ENCODE measurements at places on chromosomes 6 and 20.

DNA sequence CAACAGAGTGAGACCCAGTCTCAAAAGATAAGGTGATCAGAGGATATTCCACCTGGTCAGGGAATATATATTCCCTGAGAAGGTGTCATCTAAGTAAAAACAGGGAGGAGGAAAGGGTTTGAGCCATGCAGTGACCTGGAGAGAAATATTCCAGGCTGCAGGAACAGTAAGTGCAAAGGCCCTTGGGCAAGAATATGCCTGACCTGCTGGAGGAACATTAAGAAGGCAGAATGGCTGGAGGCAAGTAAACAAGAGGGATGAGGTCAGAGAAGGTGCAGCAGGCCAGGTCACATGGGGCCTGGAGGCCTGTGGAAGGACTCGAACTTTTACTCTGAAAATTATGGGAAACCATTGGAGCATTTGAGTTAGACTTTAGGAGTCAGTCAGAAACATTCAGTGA is 6.7 kb downstream of the DEF6 start:
- no peak for DNase-seq

DNA sequence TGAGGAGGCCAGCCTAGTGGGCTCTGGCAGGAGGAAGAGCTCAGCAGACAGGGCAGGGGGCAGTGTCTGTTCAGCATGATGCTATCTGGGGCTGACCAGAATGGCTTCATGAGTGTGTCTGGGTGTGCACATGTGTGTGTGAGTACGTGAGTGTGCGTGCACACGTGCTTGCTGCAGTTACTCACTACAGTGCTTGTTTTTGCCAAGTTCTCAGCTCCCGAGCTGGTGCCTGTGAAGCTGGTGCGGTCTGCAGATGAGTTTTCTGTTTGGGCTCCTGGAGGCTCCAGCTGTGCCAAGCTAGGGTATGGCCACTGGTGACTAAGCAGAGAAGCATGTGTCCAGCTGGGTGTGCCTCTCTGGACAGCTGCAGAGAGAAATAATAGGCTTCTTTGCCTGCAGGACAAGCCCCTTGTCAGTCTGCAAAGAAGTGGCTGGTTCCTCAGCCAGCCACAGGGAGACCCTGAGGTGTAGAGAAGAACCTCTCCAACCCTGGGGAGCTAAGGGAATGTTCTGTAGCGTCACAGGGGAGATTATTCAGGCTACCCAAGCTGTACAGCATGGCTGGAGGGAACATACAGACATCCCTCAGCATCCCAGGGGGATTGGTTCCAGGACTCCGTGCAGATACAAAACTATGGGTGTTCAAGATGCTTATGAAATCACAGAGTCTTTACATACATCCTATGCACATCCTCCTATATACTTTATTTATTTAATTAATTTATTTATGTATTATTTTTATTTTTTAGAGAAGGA is 40.2 kb upstream of the FAM50B start:
- DNase-seq: no peak

DNA sequence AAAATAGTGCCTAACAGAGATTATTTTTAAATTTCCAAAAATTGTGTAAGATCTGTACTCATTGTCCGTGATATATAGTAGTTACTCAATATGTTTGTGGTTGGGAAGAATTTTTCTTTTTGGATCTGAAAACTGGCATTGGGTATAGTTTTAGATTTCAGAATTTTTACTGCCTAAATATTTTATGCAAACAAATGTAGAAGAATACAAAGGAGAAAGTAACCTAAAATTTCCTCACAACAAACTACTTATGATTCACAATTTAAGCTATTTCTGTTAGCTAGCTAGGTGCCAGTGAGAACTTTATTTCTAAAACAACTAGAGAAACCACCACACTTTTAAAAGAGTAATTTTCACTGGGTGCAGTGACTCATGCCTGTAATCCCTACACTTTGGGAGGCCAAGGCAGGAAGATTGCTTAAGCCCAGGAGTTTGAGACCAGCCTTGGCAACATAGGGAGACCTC is 38.8 kb downstream of the SESN1 start:
- DNase-seq: no peak

- DNase-seq: no peak
Measured at GRCh38 chr6:106743612-106744011, 114.2 kb downstream of the QRSL1 start.

GRCh38 chr6:112365952-112366351 is 18.8 kb downstream of the RFPL4B start:
- DNase-seq: no peak

- DNase-seq: no peak
Measured at GRCh38 chr6:78844899-78845298, 22.5 kb upstream of the IRAK1BP1 start.

DNA sequence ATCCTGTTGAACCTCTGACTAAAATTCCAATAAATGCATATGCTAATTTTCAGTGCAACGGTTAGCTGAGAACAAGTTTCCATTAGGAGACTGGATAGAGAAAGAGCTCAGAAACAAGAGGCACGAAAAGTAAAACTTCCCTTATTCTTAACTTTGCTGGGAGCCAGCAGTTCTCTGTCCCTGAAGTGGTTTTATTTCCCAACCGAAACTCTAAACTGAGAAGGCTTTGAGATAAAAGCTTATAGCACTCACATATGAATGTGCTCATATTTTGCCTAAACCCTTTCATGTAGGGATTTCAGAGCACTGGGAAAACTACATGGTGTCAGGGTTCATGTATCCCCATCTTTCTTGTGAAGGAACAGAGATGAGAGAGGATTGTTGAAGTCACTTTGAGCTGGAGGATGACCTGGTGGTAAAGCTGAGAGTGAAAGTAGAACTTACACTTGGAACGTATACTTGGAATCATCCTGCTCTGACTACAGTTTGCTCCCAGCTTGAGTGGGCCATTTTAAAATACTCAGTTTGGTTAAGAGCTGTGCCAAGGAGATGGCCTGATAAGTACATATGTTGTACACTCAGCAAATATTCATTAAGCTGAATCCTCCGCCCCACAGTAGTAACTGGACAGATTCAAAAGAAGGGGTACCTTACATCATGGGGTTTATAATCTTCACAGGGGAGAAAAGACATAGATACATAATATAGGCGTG is 324.2 kb upstream of the CNR1 start:
- no peak for DNase-seq

GRCh38 chr6:10809098-10809497 is 29.2 kb downstream of the MAK start:
- no peak for DNase-seq

GRCh38 chr6:11113038-11113437 is 1.5 kb upstream of the ERVFRD-1 start:
- DNase-seq: no peak

GRCh38 chr6:119187596-119187995 is 109.1 kb upstream of the FAM184A start:
- no peak for DNase-seq

DNA sequence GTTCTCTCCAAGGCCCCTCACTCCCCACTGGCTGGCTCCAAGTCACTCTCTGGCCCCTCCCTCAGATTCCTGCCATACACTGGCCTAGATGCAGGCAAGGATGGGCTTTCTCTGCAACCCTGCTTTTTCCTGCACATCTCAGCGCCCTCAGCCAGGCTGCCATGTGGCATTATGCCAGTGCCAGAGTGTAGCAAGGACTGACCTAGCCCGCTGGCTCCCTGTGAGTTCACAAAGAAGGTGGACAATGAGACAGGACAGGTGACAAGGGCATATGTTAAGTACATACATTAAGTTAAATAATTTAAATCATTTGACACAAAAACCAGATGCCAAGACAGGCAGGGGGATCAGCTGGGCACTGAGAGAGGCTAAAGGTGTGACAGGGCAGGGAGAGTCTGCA is 394.6 kb downstream of the ZFAND3 start:
- no peak for DNase-seq

DNA sequence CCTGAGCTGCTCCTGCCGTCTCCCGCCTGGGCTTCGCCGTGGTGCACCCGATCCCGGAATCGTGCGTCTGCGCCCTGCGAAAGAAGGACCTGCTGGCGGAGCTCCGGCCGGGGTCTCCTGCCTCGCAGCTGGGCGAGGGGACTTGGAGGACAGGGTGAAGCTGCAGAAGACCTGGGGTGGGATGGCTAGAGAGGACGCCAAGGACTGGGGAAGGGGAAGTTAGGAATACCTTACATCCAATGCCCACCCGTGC is 150.2 kb downstream of the PRL start:
- no peak for DNase-seq

GRCh38 chr20:41692479-41693135 is 74.4 kb upstream of the CHD6 start:
- DNase-seq: peak; percentile 47

GRCh38 chr6:46051962-46052361 is 36.3 kb upstream of the CLIC5 start:
- no peak for DNase-seq

DNA sequence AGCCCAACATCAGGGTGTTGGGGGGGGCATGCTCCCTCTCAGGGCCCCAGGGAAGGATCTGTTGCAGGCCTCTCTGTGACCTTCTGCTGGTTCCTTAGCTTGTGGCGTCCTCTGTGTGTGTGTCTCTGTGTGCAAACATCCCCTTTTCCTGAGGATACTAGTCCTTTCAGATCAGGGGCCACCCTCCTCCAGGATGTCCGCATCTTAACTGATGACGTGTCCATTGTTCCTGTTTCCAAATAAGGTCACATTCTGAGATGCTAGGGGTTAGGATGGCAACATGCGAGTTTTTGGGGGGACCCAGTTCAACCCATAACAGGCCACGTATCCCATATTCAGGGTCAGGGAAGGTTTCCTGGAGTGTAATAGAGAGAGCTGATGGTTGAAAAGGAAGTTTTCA is 40.9 kb downstream of the GMPR start:
- no peak for DNase-seq

- no peak for DNase-seq
Measured at GRCh38 chr20:42432496-42433334, 757.0 kb downstream of the PTPRT start.

GRCh38 chr6:147463651-147464050 is 44.8 kb upstream of the SAMD5 start:
- no peak for DNase-seq

GRCh38 chr20:38673725-38674091 is 50.6 kb upstream of the SLC32A1 start:
- peak; percentile 24 for DNase-seq

GRCh38 chr6:62367601-62368000 is 81.6 kb upstream of the KHDRBS2 start:
- DNase-seq: no peak

DNA sequence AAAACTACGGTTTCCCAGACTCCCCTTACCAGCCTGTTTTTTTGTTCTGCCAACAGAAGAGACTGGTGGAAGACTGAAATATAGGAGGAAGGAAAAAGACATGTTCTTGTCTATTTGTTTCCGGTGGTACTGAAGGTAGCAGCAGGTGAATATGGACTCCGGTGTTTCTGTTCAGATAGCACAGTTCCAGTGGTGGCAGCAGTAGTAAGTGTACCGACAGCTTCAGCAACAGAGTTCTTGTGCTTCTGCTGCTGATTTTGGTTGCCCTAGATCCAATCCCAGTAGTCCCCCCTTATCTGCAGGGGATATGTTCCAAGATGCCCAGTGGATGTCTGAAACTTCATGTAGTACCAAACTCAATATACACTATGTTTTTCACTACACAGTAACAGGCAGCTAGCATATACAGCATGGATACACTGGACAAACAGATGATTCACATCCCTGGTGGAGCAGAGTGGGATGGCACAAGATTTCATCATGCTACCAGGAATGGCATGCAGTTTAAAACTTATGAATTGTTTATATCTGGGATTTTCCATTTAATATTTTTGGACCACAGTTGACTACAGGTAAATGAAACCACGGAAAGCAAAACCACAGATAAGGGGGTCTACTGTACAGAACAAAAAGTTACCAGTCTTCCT is 301.8 kb downstream of the BTBD9 start:
- DNase-seq: no peak

DNA sequence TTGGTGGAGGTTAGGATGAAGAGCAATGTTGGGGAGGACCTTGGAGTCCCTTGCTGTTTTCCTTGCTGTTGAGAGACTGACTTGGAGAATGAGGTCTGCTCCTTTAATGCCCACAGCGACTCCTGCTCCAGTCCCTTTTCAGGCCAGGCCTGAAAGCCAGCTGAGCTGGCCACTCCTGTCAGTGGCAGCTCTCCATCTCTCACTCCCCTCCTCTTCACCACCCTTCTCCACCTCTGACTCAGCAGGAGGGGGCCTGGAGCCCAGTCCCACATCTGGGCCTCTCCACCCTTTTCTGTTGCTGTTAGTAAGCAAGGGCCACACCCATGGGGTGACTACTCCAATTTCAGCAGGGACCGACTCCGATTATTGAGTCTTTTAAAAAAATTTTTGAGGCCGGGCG is 2.2 kb downstream of the SNX21 start:
- DNase-seq: no peak
